Stimulated activated CD4-positive, alpha-beta T cell treated with anti-CD3 and anti-CD28 coated beads, TNF-alpha, amount 100 ng/mL, for 24 hours (primary cell): ENCODE measurements at places on chromosomes 2 and 18.

DNA sequence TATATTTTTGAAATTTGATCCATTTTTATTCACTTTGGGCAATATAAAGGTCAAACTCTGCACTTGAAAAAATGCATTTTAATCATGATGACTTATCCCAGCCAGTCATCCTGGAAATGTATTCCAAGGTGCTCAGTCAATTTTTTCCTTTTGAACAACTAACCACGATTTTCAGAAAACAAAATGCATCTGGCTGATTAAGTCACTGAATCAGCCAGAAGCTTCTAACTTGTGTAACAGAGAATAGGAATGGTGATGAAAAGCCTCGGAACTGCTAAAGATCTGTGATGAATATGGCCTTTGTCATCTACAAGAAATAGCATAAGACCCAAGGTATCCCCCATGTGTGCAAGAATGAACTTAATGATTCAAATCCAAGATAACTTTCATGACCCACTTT lies 572.7 kb downstream of the EPHA4 start:
- no peak for DNase-seq

DNA sequence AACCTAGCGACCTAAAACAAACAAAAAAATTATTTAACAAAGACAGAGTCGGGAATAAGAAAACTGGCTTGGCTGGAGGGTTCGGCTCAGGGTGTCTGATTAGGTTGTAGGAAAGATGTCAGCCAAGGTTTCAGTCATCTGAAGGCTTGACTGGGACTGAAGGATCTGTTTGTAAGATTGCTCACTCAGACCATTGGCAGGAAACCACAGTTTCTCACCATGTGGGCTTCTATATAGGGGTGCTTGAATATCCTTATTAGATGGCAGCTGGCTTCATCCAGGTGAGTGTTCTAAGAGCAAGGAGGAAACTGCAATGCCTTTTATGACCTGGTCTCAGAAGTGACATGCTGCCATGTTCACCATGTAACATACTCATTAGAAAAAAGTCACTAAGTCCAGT lies 999 bp upstream of the IL36B start:
- DNase-seq = no peak

DNA sequence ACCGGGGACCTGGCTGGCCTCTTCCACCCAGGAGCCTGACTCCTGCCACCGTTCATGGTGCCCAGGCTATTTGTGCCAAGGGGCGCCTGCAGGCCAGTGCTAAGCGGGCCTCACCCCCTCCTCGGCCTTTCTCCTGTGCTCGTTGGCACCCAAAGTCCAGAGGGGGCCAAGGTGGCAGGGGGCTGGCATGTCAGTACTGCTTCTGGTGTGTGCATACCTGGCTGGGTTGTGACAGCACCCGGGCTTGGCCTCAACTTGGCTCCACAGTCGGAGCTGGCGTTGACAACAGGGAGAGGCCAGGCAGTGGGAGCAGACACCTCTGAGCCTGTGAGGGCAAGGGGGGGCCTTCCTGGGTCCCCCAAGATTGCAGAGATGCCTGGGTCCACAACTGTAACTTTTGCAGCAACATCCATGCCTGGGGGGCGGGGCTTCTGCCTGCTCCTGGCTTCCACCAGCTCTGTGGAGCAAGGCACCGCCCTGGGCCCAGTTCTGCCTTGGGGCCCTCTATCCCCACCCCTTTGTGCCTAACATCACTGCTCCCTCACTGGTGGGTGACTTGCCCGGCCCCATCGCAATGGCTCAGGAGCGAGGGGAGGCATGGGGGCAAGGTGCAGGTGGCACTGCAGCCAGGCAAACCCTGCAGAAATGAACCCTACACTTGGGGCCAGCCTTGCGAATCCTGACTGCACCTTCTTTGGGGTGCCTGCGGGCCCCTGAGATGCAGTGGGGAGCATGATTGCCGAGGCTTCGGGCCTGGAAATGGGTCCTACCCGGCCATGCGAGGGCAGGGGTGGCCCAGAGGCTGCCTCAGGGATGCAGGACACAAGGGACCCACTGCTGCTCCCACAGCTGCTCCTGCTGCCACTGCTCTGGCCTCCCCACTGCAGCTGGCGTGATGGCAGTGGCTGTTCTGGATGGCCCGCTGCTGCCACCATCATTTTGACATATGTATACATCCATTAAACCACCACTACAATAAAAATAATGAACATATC lies 35.9 kb downstream of the PTPN4 start:
- no peak for DNase-seq

GRCh38 chr18:64240316-64240715 lies 91.4 kb upstream of the LINC00305 start:
- DNase-seq = no peak

DNA sequence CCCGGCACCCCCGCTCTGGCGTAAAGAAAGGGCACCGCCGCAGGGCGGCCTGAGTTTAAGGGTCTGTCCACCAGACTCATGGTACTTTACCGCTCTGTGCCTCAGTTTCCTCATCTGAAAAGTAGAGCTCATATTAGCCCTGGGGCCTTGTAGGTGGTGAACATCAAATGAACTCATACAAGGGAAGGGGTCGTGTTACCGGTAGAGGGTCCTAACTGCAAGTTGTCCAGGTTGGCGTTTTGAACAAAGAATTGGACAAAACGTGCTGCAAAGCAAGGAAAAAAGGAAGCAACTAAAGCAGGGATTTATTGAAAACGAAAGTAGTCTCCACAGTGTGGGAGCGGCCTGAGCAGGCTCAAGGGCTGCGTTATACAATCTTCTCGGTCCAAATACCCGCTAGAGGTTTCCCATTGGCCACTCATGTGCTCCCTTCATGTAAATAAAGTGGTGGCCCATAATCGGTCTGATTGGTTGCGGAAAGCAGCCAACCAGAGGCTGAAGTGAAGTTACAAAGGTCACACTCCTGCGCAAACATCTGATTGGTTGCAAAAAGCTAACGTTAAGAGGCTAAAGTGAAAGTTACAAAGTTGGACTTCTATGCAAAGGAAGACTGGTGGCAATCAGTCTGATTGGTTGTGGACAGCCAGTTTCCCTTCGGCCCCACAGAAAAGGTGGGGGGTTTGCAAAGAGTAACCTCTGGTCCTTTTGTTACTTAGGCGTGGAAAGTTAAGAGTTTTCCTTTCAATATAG lies 80.7 kb upstream of the LDLRAD4 start:
- DNase-seq = peak; percentile 27

DNA sequence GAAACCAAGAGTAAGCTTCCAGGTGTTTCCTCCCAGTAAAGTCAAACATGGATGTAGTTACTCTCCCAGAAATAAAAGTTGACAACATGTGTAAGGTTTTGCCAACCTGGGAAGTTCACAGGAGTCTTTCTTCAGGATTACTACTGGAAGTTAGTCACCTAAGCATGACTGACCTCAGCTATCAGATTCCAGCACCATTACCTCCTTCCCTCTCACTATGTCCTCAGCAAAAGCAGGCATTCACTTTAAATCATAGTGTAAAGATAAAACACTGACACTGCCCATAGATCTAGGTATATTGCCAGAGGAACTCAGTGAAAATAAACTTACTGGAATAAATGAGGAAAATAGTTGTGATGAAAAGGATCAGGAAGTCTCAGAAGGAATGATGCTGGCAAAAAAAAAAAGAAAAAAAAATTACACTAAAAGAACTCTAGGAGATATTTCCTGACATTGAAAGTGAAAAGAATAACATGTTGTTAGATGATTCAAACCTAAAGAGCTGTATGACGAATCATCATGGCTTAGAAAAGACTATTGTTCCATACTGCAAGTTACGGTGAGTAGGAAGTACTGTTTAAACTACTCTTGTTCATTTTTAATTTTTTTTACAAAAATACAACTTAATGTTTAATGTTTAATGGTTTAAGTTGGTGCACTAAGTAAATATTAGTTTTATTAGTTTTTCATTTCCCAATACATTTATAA lies 484.5 kb upstream of the ZNF804A start:
- no peak for DNase-seq

DNA sequence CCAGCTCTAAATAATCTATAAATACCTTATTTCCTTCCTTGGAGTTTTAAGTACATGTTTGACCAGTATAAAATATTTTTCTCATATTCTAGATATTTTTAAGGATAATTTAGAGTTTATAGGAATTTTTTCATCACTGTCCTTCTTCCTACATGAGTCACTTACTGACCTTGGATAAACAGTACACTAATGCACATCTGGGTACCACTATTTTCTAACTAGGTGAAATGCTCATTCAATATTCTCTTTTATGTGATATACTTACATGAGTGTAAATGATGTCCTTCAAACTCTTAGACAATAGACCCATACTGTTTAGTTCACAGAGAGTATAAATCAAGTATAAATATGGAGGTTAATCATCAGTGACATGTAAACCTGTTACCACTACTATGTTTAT lies 1574.2 kb upstream of the ACVR2A start:
- no peak for DNase-seq
